Gastrocnemius medialis (tissue), 4 donors: ENCODE measurements at places on chromosomes 7 and 10. TPM values are rescaled to one million over a fixed set of nuclear protein-coding genes. Genes with fewer than 3 reads are reported as not detected.

NDUFB8 gene
- 213 TPM for total RNA-seq

PKD2L1 gene
- total RNA-seq: not detected

TEX47 gene
- total RNA-seq: not detected

FLNC gene
- 1,817 TPM for total RNA-seq

FGL2 gene
- 5.0 TPM for total RNA-seq

EXOC6 gene
- total RNA-seq: 16.8 TPM
